ENCODE measurements at places on chromosomes 2 and 18.

DNA sequence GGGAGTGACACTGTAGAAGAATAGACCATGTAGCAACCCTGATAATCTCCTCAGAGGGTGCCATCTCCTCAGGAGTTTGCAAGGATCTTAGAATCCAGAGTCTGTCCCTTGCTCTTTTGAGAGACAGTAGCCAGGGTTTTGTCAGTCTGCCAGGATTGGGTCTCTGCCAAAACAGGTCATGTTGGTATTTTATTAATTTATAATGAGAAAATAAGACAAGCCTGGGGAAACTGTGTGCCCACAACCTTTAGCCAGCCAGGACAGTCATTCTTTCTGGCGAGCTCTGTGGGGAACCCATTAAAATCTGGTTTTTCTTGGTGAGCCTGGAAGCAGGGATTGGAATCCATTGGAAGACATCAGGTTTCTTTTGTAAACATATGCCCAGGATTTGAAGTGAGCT is 78.6 kb downstream of the PTPRM start:
- no peak for DNase-seq

- DNase-seq: no peak
Observed at GRCh38 chr2:145186303-145186702, 666.4 kb upstream of the ZEB2 start.

DNA sequence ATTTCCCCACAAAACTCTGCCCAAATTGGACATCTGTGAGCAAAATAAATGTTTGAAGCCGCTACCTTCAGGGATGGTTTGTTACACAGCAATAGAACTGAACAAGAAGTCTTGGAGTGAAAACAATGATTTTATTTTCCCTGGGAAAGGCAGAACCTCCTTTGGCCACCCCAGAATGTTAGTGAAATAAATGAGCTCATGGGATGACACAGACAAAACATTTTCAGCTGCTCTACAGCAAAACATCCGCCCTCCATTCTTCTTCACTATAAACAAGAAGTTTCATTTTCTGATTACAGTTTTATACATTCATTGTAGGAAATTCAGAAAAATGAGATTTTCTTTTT is 4.3 kb upstream of the EFHD1 start:
- DNase-seq: no peak

- DNase-seq: no peak
Observed at GRCh38 chr2:149278161-149278871, 52.1 kb upstream of the LYPD6 start.

Measured in Right ventricle myocardium superior (tissue), 1 donor.